ENCODE measurements at places on chromosomes 3 and 15.

DNA sequence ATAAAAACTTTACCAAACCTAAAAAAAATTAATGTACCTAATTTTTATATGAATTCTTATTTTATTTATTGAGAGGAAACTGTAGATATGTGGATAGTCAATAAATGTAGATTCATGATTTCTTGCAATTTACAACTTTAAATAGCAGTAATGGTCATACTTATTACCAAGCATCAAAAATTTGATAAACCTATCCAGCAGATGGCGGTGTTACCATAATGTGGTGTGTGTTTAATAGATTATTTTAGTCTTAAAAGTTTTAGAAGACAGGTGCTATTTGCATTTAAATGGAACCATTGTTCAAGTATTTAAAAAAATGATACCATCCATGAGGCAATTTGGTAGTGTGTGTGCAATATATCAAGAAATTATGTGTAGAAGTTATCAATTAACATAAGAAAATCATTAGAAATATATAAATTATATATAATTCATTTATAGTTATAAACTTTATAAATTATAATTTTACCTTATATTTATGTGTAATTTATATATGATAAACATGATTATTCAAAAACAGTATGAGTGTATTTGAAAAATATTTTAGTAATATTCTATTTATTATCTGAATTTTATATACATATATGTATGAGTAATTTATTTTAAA is 176.0 kb upstream of the BCHE start:
- DNase-seq: no peak

DNA sequence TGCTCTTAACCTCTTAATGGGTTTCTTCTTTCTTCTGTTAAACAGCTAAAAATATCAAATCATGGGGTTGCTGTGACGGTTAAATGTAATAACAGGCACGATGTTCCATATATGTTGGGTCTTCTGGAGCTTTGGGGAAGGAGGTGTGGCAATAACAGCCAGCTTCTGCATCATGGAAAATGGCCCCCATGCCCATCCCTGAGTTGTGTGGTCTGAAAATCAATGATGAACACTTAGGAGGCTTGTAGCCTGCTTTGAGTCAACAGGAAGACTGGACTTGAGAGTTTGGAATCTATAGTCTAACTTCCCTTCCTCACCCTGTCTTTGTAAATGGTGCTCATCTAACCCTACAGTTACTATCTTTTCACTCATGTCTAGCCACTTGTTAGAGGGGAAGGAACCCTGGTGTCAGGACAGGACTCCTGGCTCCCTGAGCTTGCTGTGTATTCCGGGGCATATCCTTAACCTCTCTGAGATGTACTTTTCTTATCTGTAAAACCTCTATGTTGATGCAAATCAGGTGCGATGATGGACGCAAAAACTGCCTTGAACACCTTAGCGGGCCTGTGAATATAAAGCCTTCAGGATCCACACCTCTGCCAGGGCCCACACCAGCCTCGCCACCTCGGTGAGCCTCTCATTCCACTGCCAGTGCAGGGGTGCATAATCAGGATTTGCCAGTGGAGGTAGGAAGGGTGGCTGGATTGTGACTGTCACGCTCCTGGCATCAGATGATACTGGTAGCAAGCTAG is 27.5 kb downstream of the SMAD3 start:
- DNase-seq: no peak

GRCh38 chr3:55014081-55014480 is 86.2 kb upstream of the LRTM1 start:
- no peak for DNase-seq

DNA sequence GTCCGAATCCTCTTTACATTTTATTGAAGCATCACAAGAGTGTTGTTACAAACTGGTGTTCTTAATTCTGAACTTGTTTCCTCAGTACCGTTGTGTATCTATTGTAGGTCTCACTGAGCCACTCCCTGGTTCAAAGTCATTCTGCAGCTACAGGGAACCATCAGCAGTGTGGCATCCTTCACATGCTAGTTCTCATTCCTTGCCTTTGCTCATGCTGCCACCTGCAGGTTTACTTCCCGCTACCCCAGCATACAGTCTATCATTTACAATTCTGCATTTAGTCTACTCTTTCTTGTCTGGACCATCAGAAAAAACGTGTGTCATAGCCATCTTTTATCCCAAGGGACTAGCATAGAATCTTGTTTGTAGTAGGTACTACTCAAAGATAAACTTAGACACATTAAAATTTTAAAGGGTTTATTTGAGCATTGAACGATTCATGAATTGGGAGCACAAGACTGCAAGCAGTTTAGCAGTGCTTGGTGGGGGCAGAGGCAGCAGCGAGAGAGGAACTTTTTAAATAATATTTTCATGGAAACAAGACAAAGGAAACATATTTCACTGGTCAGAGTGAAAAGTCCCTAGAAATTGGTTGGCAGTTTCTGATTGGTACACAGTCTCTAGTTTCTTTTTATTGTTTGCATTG is 402.1 kb downstream of the CADM2 start:
- peak; percentile 15 for DNase-seq

- no peak for DNase-seq
These were observed 163.8 kb upstream of the ATP11B start for GRCh38 chr3:182629521-182629920.

Data from gastrocnemius medialis (tissue), 4 donors.